ENCODE measurements at places on chromosomes 5 and 9.

- no peak for DNase-seq
Measured at GRCh38 chr5:33886283-33886682, 5.5 kb downstream of the ADAMTS12 start.

- DNase-seq: no peak
Measured at GRCh38 chr5:120298981-120299380, 165.1 kb upstream of the PRR16 start.

DNA sequence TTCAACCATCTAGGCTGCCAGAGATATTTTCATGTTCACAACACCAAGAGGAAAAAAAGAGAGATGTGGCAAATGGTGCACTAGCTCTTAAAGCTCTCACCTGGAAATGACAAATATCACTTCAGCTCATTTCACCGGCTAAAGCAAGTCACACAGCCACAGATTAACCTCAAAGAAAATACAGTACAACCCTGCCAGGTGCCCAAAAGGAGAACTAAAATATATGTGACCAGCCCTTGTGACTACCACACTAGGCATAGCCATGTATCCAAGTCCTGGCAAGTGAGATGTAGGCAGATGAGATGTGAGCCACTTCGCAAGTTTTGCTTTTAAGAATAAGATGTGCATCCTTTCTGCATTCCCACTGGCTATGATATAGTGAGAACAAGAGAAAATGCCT, 41.4 kb downstream of the AGTPBP1 start:
- no peak for DNase-seq

GRCh38 chr5:25414742-25415141, 770.0 kb upstream of the CDH10 start:
- DNase-seq: no peak

GRCh38 chr9:72577212-72577753, 55.9 kb downstream of the TMC1 start:
- no peak for DNase-seq

GRCh38 chr5:103428411-103428871, 134.1 kb downstream of the NUDT12 start:
- no peak for DNase-seq

- no peak for DNase-seq
Measured at GRCh38 chr5:56624751-56625150, 190.6 kb upstream of the MAP3K1 start.

- DNase-seq: no peak
Measured at GRCh38 chr5:60685028-60685427, 14.9 kb downstream of the DEPDC1B start.

GRCh38 chr5:89758146-89758545, 651.4 kb downstream of the CETN3 start:
- no peak for DNase-seq

GRCh38 chr5:179794171-179794570, 385 bp downstream of the LTC4S start:
- DNase-seq: no peak

- DNase-seq: no peak
Measured at GRCh38 chr9:15225564-15226126, 81.4 kb downstream of the TTC39B start.

DNA sequence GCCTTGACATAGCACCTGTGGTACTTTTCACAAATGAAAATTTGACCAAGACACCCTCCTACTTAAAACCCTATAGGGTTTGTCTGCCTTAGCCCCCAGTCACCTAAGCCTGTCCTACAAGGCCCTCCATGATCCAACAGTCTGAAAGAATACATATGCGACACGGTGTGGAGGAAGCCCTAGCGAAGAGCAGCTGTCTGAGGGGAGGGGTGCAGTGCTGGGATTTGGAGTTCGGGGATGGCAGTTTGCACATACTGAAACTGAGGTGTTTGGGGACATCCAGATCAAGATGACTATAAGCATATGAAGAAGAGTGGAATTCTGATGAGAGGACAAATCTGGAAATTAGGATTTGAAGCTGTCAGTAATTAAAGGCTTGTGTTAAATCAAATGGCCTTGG, 7.2 kb upstream of the MYORG start:
- DNase-seq: no peak

DNA sequence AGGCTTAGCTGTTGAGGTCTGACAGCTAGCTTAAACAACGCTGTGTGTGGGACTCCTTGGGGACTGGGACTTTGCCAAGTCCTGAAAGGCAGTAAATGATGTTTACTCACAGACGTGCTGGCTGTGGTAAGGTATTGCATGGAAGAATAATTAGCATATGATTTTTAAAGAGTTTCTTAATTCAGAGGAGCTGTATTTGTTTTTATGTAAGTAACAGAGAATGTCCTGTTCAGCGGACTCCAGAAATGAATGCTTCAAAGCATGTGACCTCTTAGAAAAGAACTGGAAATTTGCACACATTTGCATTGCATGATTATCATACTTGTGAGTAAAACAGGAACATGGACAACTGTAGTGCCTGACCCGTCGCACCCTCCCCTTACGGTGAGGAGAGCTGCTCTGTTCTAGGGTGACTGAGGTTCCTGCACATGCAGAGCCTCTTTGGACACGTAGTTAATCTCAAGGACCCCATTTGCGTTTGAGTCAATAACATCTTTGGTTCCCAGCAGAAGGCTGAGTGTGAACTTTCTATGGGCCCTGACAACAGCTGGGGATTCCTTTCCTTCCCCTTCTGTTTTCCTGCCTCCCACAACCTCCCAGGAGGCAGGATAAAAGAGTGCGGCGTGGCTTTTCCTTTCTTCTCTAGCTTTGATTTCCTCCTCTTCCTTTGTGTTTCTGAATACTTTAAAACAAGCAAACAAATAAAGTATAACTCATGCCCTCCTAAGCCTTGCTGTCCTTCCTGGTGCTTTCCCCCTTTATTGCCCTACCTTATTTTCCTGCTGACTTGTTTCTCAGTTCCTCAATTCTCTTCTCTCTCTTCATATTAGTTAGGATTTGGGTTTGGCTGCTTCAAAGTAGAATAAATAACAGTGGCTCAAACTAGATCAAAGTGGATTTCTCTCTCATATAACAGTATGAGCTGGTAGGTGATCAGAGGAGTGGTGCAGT, 157.2 kb upstream of the CD180 start:
- DNase-seq: no peak

Measured in stimulated activated CD4-positive, alpha-beta T cell treated with anti-CD3 and anti-CD28 coated beads, Interleukin-12 subunit alpha, Interleukin-12 subunit beta, amount 100 ng/mL, for 48 hours (primary cell).